ENCODE measurements at places on chromosomes 7 and 10. TPM values are rescaled to one million over a fixed set of nuclear protein-coding genes. Genes with fewer than 3 reads are reported as not detected.
A peak's percentile ranks its signal among the peaks of the same experiment; 100 is the strongest.

DNA sequence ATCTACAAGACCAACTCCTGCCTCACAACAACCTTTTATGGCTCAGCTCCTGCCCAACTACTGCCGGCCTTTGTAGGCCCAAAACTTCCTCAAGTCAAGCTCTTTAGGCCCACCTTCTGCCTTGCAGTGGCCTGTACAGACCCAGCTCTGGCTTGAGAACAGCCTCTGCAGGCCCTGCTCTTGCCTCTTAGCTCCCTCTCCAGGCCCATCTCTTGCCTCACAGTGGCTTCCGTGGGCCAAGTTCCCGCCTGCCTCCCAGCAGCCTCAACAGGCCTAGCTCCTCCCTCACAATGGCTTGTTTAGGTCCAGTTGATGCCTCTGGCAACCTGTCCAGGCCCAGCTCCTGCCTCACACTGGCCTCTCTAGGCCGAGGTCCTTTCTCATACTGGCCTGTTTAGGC is 32.4 kb upstream of the VKORC1L1 start:
- peak; percentile 5 for DNase-seq
- H3K27ac ChIP-seq, result no peak overlapping the region
- no peaks in the 10 kb centered on the region for H3K36me3 ChIP-seq
- no peaks in the 10 kb centered on the region for H3K4me1 ChIP-seq
- H3K4me3 ChIP-seq, result no peak overlapping the region

GRCh38 chr7:93851536-93851935 is 39.0 kb downstream of the TFPI2 start:
- no peak overlapping the region for H3K4me3 ChIP-seq
- no peaks in the 10 kb centered on the region for H3K36me3 ChIP-seq
- H3K27ac ChIP-seq, result no peak overlapping the region
- H3K27me3 ChIP-seq, result no peaks in the 10 kb centered on the region
- H3K4me1 ChIP-seq, result no peaks in the 10 kb centered on the region

DNA sequence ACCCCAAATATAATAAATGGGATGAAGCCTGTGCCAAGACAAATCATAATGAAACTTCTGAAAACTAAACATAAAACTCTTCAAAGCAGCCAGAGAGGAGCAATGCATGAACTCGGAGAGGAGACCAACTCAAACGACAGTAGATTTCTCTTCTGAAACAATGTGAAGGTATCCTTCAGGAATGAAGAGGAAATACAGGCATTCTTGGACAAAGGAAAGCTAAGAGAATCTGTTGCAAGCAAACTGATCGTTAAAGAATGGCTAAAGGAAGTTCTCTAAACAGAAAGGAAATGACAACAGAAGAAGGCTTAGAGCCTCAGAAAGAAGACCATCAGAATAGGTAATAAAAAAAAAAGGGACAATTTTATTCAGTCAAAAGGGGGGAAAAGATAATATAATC is 6.6 kb downstream of the GNA12 start:
- no peak overlapping the region for H3K4me3 ChIP-seq
- H3K36me3 ChIP-seq, result no peaks in the 10 kb centered on the region
- no peak for DNase-seq
- no peak overlapping the region for H3K27ac ChIP-seq
- H3K4me1 ChIP-seq, result peaks cover 18% of the 10 kb centered on the region
- H3K27me3 ChIP-seq, result no peaks in the 10 kb centered on the region

- H3K27me3 ChIP-seq, result peaks cover 5% of the 10 kb centered on the region
- no peaks in the 10 kb centered on the region for H3K4me1 ChIP-seq
- H3K4me3 ChIP-seq, result no peak overlapping the region
- H3K27ac ChIP-seq, result no peak overlapping the region
Observed at GRCh38 chr7:45219801-45220435, 62.3 kb downstream of the RAMP3 start.

DNA sequence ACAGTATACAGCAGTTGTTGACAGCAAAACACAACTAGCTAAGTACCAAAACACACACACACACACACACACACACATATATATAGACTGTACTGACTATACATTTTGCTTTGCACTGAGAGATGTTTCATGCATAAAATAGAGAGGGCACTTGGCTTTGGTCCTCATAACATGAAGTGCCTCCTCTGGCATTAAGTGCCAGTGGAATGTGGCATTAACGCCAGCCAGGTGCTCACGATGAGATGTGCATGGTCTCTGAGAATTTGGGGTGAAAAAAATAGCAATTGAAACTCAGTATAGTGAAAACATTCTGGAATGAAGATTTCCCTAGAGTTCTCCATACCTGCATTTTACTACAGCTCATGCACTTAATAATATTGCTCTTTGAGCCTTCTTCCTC is 70.0 kb upstream of the INSYN2A start:
- no peaks in the 10 kb centered on the region for H3K36me3 ChIP-seq
- no peak overlapping the region for H3K27ac ChIP-seq
- H3K4me3 ChIP-seq, result no peak overlapping the region
- H3K4me1 ChIP-seq, result peaks cover 6% of the 10 kb centered on the region
- no peaks in the 10 kb centered on the region for H3K27me3 ChIP-seq

DNA sequence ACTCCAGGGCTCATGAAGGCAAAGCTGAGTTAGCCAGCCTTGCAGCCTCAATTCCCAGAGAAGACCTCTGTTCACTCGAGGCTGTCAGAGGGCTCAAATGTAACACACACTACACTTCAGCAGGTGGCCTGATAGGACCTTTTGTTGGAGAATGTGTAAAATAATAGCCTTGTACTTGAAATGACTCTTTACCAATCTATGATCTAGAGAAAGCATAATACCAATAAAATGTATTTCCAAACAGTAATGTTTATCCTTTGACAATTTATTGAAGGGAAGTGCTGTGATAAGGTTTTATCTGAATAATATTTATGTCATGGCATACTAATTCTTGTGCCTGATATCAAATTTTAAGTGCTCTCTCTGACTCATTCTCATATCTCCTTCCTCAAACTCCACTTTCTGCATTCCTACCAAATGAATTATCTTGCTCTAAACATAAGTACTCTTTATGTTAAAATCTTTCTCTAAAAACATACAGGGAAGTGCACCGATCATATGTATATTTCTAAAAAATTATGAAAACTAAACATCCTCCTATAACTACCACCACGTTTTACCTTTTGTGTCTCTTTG is 20.9 kb downstream of the CYP3A7 start:
- H3K4me1 ChIP-seq, result no peaks in the 10 kb centered on the region
- H3K27ac ChIP-seq, result no peak overlapping the region
- no peaks in the 10 kb centered on the region for H3K27me3 ChIP-seq

GRCh38 chr7:2165239-2165609 is 67.5 kb downstream of the MAD1L1 start:
- peaks cover 8% of the 10 kb centered on the region for H3K36me3 ChIP-seq
- H3K4me1 ChIP-seq, result peaks cover 4% of the 10 kb centered on the region
- no peaks in the 10 kb centered on the region for H3K27me3 ChIP-seq
- no peak for DNase-seq

GRCh38 chr7:2821842-2822507 is 22.1 kb downstream of the GNA12 start:
- H3K4me3 ChIP-seq, result no peak overlapping the region
- H3K4me1 ChIP-seq, result peaks cover 88% of the 10 kb centered on the region
- H3K27ac ChIP-seq, result peak overlapping the region; percentile 35

GRCh38 chr10:7872041-7872442 is 53.7 kb downstream of the TAF3 start:
- no peak overlapping the region for H3K4me3 ChIP-seq
- no peaks in the 10 kb centered on the region for H3K27me3 ChIP-seq
- no peaks in the 10 kb centered on the region for H3K4me1 ChIP-seq

- H3K36me3 ChIP-seq, result no peaks in the 10 kb centered on the region
- H3K4me3 ChIP-seq, result no peak overlapping the region
- no peak for DNase-seq
- H3K4me1 ChIP-seq, result peaks cover 21% of the 10 kb centered on the region
- H3K27me3 ChIP-seq, result no peaks in the 10 kb centered on the region
- H3K27ac ChIP-seq, result no peak overlapping the region
Observed at GRCh38 chr7:66626331-66626934, 2.2 kb upstream of the KCTD7 start.

GRCh38 chr7:92092210-92092609 is 42.1 kb downstream of the CYP51A1 start:
- H3K27ac ChIP-seq, result no peak overlapping the region
- H3K36me3 ChIP-seq, result peaks cover 49% of the 10 kb centered on the region
- DNase-seq, result no peak
- no peaks in the 10 kb centered on the region for H3K27me3 ChIP-seq
- H3K4me3 ChIP-seq, result no peak overlapping the region

- H3K27me3 ChIP-seq, result no peaks in the 10 kb centered on the region
- no peak overlapping the region for H3K27ac ChIP-seq
Observed at GRCh38 chr10:4522296-4523000, 303.6 kb upstream of the AKR1E2 start.

ZKSCAN5 gene
- 3.8 TPM for total RNA-seq

CYP3A4 gene
- 0.34 TPM for total RNA-seq

CCNY gene
- total RNA-seq, result 58.2 TPM

CNPY1 gene
- not detected for total RNA-seq

SLC35G1 gene
- total RNA-seq, result 10.5 TPM

C10orf120 gene
- not detected for total RNA-seq

GPER1 gene
- total RNA-seq, result 6.5 TPM
